ENCODE measurements at places on chromosomes 7 and 10. TPM values are rescaled to one million over a fixed set of nuclear protein-coding genes. Genes with fewer than 3 reads are reported as not detected.

CCT6A gene
- total RNA-seq, result 70.3 TPM

CALY gene
- 5.1 TPM for total RNA-seq

PBLD gene
- total RNA-seq, result 2.0 TPM

SORBS1 gene
- total RNA-seq, result 0.98 TPM

AIFM2 gene
- total RNA-seq, result 5.4 TPM

GIMAP6 gene
- total RNA-seq, result 63.9 TPM

PURB gene
- 20.1 TPM for total RNA-seq

DNA sequence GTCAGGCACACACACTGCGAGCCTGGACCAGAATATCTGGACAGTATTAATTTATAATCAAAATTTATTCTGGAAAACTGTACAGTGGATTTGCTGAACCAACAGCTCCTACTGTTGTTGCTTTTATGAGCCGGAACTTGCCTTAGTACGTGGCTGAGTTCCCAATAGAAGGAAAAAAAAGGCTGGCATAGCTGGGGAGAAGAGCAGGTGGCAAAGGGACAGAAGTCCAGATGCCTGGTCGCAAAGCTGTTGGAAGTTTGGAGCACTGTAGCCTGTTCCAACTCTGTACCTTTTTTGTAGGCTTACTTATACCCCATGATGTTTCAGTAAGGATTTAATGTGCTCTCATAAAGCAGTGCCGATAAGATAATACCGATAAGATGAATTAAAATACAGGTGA lies 333.8 kb downstream of the ABCA13 start:
- no peak for DNase-seq

GRCh38 chr10:75466886-75467285 lies 35.5 kb downstream of the LRMDA start:
- DNase-seq, result no peak

DNA sequence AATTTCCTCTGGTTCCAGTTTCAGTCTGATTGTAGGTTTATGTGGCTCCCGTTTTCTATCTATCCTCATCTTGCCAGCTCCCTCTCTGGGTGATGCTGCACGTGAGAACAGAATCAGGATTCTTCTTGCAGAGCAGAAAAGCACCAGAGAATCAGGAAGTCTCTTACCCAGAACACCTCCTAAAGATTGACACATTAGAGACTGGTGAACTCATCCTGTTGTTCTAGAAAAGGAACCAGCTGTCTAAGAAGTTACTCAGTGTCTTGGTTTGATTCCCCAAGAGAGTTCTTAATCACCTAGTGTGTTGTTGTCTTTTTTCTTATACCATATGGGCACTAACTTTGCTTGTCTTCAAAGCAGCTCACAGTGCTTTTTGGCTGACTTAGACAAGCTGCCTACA lies 152.4 kb downstream of the DGKI start:
- no peak for DNase-seq

DNA sequence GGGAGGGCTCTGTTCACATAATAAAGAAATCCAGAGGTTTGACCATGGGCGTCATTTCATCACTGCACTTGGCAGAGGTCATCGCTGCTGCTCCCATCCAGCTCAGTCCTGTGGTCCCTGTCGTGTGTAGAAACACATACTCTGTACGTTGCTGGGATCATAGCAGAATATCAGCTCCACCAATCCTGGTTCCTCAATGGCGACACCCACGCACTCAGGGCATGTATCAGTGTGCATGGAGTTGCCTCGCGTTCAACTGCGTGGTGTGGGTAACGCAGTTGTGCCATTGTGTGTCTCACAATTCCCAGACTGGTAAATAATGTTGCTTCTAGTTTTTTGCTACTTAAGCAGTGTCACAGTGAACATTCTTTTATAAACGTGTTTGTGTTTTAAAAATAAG lies 111.1 kb downstream of the LHPP start:
- DNase-seq, result no peak

GRCh38 chr7:55420530-55420929 lies 55.4 kb downstream of the LANCL2 start:
- no peak for DNase-seq

GRCh38 chr7:17015598-17016031 lies 133.8 kb upstream of the AGR3 start:
- no peak for DNase-seq

DNA sequence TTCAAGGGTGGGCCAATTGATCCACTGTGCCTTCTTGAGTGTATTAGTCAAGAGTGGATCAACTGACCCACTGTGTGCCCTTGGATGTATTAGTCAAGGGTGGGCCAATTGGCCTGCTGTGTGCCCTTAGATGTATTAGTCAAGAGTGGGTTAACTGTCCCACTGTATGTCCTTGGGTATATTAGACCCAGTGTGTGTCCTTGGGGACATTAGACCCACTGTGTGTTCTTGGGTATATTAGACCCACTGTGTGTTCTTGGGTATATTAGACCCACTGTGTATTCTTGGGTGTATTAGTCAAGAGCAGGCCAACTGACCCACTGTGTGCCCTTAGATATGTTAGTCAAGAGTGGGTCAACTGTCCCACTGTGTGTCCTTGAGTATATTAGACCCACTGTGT lies 601.8 kb downstream of the TYW1 start:
- DNase-seq, result no peak

DNA sequence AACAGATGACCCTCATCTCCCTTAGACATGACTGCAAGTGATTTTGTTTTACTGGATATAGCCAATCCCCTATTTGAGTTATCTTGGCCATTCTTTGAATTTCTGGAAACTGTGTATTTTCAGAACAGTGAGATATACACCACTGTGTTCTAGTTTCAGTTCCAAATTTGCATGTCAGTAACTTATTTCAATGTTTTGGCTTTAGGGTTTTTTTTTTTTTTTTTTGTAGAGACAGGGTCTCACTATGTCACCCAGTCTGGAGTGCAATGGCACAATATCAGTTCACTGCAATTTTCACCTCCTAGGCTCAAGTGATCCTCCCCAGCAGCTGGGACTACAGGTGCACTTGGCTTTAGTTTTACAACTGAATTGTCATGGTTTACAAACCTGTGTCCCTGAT lies 67.2 kb downstream of the ATAD1 start:
- no peak for DNase-seq

GRCh38 chr10:20927456-20927855 lies 30.3 kb upstream of the NEBL start:
- no peak for DNase-seq

DNA sequence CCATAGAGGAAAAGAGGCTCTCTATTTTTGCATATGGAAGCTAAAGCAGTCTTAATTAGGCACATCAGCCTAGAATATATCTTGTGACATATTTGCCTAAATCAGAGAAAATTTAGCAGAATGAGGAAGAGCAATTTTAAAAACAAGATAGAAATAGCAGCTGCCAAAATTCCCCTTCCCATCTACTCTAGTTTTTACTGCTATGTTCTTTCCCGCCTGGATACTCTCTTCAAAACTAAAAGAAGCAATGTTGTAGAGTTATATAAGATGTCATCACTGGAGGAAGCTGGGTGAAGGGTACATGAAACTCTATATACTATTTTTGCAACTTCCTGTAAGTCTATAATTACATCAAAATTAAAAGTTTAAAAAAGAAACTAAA lies 87.0 kb downstream of the ARMH3 start:
- DNase-seq, result no peak

GRCh38 chr10:34111179-34111578 lies 703.9 kb downstream of the PARD3 start:
- no peak for DNase-seq

DNA sequence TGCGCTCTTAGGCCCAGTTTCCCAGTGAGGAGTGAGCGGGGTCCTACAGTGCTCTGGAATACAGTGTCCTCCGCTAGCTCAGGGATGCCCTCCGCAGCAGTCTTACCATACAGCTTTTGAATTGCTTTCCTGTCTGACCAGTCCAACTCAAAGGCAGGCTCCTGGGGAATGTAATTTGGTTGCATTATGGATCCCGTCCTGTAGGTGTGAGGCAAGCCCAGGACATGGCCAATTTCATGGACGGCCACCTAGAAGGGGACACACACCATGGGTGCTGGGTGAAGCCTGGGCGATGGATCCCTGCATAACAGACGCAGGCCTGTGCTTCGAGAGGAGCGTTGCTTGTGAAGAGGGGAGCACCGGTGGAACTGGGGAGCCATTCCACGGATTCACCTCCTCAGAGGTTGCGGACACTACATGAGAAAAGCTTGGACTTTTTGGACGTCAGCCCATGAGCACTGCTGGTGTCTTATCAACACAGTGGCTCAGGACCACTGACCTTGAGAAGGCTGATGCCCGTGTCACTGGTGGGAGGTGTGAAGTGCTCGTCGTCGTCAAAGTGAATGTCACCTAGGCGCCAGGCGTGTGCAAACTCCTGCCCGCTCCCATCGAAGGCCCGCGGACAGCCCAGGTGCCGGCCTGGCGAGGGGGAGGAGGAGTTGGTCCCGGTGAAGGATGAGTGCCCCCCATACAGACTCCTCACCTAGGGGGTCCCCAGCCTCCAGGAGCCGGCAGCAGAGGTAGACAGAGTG lies 3.3 kb downstream of the MMP21 start:
- no peak for DNase-seq

DNA sequence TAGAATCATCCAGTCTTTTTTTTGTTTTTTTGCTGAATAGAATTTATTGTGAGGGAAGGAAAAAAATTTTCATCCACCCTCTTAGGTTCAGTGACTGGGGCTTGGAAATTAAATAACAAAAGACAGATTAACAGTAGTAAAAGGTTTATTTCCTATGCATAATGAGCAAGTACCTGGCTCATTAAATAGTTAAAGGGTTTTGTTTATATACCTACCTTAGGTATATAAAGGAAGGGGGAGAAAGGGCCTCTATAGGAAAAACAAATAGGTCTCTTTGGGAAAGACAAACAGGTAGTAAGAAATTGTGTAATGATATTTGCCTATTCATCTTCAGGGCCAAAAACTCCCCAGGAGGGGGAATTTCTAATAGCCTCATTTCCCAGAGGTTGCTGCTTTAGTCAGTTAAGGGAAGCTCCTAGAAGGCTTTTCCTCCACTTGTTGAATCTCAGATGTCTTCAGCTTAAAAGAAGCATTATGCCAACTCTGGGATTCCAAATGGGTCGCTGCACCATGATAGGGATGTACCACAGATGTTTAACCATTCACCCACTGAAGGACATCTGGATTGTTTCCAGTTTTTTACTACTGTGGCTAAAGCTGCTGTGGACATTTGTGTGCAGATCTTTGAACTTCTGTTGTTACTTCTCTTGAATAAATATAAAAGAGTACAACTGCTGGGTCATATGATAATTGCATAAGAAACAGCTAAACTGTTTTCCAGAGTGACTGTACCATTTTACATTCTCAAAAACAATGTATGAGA lies 11.3 kb downstream of the ACADSB start:
- no peak for DNase-seq

- DNase-seq, result no peak
Observed at GRCh38 chr10:129274748-129275474, 192.1 kb upstream of the MGMT start.

DNA sequence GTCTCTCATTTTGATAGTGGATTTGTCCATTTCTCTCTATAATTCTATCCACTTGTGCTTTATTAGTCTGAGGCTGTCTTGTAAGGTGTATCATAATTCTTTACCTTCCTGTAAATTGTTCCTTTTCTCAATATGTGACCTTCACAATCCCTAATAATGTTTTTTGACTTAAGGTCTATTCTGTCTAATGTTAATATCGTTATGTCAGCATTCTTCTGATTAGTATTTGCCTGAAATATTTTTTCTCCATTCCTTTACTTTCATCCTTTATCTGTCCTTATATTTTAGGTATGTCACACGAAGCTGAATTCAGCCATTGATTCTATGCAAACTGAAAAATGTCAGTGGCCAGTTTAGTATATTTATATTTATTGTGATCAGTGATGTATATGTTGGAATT lies 99.8 kb downstream of the HBP1 start:
- no peak for DNase-seq

- DNase-seq, result peak; percentile 44
Observed at GRCh38 chr10:22335173-22335933, 9.9 kb upstream of the SPAG6 start.

DNA sequence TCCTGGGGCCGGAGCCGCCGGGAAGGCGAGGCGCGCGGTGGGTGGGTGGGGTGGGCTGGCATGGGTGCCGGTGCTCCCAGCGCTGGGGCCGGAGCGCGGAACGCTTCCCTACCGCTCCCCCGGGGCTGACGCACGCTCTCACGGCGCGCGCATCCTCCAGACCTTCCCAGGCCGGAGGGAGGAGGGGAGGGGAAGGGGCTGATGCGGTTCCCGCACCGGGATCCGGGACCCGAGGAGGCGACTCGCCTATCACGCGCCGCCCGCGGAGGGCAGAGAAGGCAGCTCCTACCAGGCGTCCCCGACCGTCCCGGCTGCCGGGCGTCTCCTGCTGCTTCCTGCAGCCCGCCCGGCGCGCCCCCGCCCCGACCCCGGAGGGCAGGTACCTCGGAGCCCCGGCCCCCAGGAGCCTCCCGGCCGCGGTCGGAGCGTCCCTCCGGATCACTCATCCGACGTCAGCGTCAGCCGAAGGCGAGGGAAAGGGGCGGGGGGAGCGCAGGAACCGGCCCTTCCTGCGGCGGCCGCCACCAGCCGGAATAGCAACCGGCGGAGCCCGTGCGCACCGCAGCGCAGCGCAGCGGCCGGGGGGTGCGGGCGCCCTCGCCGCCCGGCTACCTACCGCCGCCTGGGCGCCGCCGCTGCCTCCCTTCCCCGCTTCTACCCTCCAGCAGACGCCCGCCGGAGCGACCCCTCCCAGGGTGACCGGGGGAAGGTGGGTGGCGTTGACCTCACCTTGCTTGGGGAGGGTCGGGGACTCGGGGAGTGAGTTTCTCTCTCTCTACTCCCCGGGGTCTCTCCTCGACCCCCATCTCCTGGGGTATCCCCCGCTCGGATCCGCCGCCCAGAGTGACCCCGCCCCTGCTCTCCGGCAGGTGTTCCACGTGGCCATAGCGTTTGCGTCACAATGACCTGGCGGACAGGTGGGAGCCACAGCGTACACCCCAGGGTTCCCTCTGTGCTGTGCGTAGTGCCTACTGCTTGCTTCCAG lies at the start of gene ICA1:
Gene ICA1 (minus strand): TSS at position 457 of the 985 bp plus-strand sequence. CDS start 26,241 bp downstream, outside the sequence.
- DNase-seq, result no peak

GRCh38 chr7:108093851-108094331 lies 36.3 kb downstream of the LAMB4 start:
- DNase-seq, result no peak

DNA sequence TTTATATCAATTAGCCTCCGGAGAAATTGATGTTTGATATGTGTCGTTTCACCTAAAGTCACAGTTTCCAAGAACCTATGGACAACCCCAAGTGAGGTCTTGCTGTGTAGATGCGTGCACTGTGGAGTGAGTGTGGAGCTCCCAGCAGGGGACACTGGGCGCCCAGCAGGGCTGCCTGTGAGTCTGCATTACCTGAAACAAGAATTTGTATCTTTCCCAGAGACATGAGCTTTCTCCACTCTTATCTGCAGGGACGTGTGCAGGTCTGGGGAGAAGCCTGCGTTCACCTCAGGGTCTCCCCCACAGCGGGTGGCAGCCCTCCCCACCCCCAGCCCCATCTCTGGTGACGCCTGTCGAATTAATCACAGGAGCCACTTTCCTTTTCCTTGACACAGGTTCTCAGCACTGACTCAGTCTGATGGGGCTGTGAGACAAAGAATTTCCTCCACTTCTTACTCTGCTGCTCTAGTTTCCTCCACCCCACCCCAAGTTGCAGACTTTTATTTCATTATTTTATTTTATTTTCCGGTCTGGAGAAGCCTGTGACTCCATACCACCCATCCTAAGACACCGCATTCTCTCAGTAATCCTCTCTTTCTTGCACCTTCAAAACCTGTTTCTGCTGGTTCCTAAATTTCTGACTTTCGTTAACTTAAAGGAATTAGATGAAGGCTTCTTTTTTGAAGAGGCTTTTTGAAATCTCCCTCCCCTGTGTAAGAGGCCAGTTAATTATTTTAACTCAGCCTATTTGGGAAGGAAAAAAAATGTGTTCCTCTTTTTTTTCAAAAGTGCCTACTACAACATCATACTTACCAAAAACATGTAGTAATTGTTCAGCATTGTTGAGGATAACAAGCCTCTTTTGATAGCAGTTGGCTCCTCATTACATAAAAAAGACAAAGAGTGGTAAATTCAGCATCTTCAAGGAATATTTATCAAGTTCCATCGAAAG lies 17.0 kb upstream of the INSIG1 start:
- no peak for DNase-seq
